ENCODE measurements at places on chromosomes 12 and 14.

GRCh38 chr12:52277486-52278245 lies 3.2 kb downstream of the KRT86 start:
- DNase-seq = no peak

GRCh38 chr14:96516351-96516750 lies 14.2 kb downstream of the PAPOLA start:
- DNase-seq = no peak

GRCh38 chr12:38138225-38139221 lies 178.1 kb upstream of the ALG10B start:
- DNase-seq = peak; percentile 64

DNA sequence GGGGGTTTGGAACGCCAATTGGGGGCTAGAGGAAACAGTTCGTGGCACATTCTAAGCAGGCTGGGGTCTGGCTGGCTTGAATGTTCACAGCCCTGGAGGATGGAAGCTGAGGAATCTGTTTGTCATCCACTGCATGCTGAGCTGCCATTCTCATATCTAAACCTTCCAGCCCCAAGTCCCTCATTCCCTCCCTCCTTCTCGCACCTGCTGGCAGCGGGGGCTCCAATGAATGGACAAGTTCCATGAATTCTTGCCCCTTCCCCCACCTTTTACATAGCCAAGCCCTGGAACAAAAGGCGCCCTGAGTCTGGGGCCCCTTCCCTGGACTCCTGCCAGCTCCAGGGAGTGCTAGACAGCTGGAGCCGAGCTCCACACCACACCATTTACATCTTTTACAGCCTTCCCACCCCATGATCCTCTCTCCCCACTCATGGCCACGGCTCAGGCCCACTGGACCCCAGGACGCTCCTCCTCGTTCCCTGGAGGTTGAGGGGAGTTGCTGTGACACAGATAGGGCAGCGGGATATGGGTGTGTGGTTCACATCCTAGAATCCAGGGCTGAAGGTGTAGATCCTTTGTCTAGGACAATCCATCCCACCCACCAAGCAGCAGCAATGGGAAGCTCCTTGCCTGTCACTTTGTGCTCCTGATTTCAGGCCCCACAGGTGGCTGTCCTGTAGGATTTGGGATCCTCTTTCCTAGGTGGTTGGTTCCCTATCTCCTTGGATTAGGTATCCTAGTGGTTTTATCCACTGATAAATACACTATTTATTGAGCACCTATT lies 21.7 kb upstream of the VRTN start:
- no peak for DNase-seq

- DNase-seq = no peak
Observed at GRCh38 chr12:112906712-112907414, at the start of gene OAS1. Gene OAS1 (plus strand): TSS chr12:112906962. CDS start chr12:112907040, 78 bp downstream.

GRCh38 chr12:6392504-6392903 lies 8.5 kb downstream of the LTBR start:
- DNase-seq = no peak

DNA sequence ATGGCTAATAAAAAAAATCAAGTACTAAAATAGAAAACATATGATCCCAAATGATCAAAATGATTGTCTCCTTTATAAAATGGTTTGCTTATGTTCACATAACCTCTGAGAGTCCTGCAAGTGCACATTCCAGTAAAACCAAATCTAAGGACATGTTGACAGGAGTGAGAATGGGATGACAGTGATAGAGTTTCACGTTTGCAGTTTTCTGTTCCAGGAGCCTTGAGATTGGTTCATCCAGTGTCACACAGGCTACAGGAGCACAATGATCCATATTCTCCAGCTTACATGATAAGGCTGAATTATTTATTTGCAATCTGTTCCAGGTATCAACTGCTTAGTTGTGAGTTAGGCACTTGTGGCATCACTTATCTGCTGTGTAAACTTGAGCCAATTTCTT lies 1.5 kb upstream of the GYS2 start:
- DNase-seq = no peak

- no peak for DNase-seq
Observed at GRCh38 chr12:131795064-131795463, 33.1 kb upstream of the MMP17 start.

DNA sequence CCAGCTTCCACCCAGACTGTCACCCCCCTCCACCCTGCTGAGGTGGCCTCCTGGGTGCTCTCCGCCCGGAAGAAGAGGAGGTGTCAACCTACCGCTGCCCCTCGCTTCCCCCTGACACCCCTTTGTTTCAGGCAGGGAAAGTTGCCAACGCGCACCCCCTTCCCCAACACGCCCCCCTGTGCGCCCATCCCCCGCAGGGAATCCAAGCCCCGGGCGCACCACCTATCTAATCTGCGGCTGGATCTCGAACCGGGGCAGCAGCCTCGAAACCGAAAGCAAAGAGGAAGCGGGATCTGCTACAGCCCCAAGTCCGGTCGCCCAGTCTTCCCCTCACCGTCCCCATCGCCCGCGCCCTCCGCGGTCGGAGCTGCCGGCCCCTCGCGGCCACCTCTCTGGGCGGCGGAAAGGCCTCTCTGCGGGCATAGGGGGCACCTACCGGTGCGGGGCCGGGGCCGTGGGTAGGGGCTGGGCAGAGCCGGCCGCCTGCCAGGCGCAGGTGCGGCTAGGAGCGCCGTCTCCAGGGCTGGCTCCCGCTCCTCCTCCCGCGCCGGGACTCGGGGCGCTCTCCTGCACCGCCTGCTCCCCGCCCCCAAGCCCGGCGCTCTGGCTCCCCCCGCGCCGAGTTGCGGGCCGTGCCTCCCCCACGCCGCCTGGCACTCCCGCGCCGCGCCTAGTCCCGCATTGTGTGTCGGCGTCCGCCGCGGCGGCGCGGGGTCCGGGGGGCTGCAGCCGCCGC lies 18.3 kb upstream of the PLEKHH1 start:
- no peak for DNase-seq

GRCh38 chr14:69079188-69079742 lies 73.7 kb downstream of the DCAF5 start:
- DNase-seq = no peak

DNA sequence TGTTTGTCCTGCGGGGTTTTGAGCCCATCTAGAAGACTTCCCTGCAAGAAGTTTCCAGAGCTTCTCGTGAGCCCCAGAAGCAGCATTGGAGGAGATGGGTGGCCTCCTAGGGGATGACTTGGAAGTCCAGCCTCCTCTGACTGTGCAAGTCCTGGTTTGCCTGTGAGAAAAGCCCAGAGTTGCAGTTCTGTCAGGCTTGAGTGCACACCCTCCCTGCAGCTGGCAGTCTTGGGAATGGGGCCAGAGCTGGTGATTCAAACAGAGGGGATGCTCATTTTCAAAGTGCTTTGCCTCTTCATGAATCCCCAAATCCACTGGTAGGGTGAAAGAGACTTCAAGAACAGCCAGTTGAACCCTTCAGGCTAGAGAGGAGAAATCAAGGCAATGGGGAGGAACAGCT lies 3.9 kb upstream of the PPP1R1A start:
- no peak for DNase-seq

- DNase-seq = no peak
Observed at GRCh38 chr12:77577791-77578190, 252.9 kb upstream of the NAV3 start.

DNA sequence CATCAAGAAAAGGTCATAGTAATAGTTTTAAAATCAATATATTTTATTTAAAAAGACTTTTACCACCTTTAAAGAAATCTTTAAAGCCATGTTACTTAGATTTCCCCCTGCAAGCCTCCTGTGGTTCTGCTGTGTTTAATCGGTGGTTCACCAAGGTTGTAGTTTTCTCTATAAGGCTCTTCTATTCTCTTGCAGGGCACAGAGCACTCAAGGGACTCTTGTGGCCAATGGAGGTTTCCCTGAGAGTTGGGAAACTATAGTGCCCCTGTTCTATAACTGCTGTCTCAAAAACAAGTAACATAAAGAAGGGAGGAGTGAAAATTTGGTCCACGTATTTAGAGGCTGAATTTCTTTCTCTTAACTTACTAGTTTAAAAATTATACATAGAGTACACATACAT lies 25.0 kb downstream of the DACT1 start:
- DNase-seq = no peak

GRCh38 chr12:131437706-131438492 lies 273.0 kb upstream of the SFSWAP start:
- DNase-seq = no peak

DNA sequence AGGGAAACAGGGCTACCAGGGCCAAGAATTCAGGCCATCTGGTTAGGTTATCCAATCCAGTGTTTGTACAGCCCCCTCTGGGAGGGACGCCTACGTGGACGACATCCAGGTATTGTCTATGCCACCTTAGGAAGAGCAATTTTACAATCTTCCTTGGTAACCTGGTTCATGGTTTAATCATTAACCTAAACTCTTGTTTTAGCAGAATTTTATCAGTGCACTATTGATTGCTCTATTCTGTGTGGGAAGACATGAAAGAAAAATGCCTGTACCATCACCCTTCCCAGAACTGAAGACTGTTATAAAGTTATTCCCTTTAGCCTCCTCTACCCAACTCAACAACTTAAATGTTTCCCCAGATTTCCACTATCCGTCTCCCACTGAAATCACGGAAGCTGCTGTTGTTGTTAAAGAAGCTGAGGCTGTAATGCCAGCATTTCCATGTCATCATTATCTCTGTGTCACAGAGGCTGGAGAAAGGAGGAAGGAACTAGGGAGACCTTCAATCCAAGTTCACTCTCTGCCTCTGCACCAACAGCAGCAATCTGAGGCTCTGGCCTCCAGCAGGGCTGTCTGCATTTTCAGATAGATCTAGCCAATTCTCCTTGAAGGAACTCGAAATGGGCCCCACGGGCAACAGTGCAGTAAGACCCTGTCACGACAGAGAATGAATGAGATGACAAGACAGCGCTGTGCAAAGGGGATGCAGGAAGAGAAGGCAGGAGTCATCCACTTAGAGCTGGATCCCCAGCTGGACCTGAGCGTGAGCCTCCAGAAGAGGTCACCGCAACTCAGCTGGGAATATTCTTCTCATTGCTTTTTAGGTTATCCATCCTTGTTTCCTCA lies 183.4 kb upstream of the GZMB start:
- no peak for DNase-seq

DNA sequence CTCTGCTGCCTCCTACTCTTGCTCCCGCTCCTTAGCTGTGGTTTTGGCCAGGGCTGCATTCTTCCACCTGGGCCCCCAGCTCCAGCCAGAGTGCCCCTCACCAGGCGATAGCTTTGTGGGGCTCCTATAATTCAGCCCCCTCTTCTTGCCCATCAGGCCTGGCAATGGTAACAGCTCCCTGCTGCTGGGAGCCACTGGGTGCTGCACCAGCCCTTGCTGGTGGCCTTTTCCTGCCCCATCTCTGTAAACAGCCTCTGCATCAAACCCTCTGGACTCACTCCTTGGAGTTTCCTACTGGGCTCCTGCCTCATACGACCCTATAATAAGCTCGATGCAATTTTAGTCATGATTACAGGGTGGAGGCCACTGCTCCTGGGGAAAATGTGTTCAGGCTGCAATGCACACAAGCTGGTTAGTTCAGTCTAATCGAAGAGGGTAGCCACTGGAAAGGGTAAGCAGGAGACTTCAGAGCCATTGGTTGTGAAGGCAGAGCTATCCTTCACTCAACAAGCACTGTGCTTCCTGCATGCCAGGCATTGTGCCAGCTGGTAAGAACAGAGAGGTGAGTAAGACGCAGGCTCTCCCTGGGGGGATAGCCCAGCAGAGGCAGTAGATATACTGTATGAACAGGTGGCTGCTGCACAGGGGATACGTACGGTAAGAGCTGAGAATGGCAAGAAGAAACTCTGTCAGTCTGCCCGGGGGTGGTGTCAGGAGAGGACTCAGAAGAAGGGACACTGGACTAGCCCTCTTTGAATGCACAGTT lies 24.7 kb downstream of the CLMN start:
- no peak for DNase-seq

DNA sequence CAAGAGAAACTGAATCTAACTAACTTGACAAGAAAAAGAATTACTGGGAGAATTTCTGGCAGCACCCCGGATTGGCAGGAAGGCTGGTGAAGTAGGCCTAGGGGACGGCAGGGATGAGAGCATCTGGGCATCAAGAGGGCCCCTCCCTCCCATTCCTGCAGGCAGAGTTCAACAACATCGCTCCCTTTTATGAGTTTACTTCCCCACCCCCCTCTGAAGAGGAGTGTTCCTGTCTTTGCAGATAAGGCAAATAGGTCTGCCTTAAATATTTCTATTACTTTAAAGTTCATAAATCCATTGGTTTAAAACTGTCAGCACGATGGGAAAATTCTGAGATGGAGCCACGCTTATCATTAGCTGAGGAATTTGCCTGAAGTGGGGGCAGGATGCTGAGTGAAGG lies 168.7 kb downstream of the TBX5 start:
- DNase-seq = no peak

GRCh38 chr12:49225576-49226166 lies 36.8 kb upstream of the TUBA1A start:
- DNase-seq = no peak

GRCh38 chr14:85921241-85921640 lies 391.3 kb downstream of the FLRT2 start:
- no peak for DNase-seq

- DNase-seq = no peak
Observed at GRCh38 chr12:46439793-46440511, 67.4 kb upstream of the SLC38A2 start.

DNA sequence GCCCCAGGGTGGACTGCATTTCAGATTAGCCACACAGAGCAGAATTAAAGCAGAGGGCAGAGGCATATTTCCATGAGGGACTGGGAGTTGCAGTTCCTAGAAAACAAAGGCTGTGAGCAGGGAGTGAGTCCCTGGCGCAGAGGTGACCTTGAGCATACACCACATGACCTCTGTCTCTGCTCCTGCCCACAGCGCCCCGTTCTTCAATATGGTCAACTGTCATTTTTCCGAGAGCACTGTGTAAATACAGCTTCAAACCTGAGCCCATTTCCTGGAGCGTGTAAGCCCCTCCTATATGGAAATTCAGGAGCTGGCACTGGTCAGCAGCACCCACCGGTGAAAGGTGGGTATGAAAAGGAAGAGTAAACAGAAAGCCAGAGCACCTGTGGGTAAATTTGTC lies 192.2 kb upstream of the PELI2 start:
- no peak for DNase-seq

DNA sequence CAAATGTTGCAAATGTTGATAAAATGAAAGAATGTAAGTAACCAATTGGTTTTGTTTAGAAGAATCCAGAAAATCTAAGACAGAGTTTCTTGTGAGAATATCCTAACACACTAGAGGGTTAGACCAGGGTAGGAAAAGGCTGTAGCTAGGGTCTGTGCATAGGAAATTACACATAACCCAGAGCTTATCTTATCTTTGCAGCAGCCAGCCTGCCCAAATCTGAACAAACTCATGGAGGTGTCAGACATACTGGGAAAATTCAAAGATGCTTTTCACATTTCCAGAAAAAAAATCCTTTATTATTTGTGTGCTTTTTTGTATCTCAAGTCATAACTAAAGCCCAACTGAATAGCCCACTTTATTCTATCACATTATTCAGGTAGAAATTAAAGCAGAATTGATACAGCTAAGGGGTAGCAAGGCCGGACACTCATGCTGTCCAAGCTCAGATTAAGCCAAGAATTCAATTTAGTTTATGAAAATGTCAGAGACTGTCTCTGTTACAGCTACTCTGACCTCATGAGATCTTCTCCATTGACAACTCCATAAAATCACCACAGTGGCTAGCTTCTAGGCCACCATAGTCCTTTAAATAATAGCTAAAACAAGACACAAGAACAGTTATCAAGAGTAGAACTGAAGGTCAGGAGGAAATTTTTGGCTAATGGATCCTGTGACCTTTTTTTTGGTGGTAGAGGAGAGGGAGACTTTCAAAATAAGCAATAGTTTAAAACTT lies 169.6 kb upstream of the RASSF8 start:
- DNase-seq = no peak

Measured in hematopoietic multipotent progenitor cell treated with erythropoietin and hydrocortisone succinate and interleukin-3 and kit ligand, for 17 days (in vitro differentiated cells).